ENCODE measurements at places on chromosomes 1 and 21. TPM values are rescaled to one million over a fixed set of nuclear protein-coding genes. Genes with fewer than 3 reads are reported as not detected.

DNA sequence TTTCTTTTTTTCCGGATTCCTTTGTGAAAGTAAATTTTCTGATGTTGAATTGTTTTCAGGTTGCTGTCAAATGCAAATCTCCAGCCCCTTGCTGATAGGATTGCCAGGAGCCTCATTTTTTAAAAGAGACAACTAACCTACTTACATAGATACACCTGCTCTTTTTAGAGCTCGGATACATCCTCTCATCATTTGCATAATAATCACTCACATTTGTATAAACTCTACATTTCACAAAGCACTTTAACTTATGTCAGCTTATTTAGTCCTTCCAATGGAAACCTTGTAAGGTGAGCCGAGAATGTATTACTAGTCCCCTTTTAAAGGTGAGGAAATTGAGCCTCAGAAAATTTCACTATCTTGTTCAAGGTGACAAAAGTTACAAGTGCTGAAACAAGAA lies 84.8 kb downstream of the KCTD3 start:
- ATAC-seq, result no peak

GRCh38 chr1:46098027-46098712 lies 34.3 kb downstream of the PIK3R3 start:
- ATAC-seq, result peak; percentile 94

GRCh38 chr1:209893751-209894150 lies 44.3 kb upstream of the SYT14 start:
- ATAC-seq, result no peak

DNA sequence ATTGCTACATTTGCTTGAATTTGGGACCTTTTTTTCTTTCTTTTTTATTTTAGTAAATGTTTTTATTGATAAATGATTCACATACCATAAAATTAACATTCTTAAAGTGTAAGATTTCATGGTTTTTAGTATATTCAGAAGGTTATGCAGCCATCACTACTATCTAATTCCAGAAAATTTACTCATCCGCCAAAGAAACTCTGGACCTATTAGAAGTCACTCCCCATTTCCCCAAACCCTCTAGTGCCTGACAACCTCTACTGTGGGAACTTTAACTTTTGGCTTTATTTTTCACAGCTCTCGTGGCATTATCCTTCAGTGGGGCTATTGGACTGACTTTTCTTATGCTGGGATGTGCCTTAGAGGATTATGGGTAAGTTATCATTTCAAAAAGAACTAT lies 4.5 kb downstream of the LEPR start:
- ATAC-seq, result no peak

DNA sequence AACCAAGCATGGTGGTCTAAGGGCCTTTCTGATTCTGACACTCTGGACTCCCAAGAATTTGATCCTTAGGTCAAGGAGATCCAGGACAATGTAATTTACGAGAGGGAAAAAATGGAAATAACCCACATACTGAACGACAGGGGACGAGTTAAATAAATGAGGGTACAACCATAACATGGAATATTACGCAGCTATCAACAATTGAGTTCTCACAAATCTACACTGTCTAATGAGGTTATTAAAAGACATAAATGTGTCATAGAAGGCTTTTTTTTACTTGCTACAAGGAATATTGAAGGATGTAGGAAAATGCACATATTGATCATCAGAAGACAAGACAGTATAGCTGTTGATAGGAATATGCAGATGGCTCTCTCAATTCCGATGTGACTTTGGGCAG lies 23.8 kb downstream of the SDC3 start:
- no peak for ATAC-seq

Gene BATF3
- total RNA-seq, result 129 TPM

Measured in activated T-helper 17 cell treated with anti-CD3 and anti-CD28 coated beads, Interleukin-2, amount 50 U/mL, for 72 hours (primary cell).